ENCODE measurements at places on chromosomes 16 and 17. TPM values are rescaled to one million over a fixed set of nuclear protein-coding genes. Genes with fewer than 3 reads are reported as not detected.

Gene GP1BA
- polyA plus RNA-seq, result 0.04 TPM

Gene HBA1
- polyA plus RNA-seq, result 9.7 TPM

Gene TRIM72
- 0.05 TPM for polyA plus RNA-seq

Gene ZG16B
- 5.1 TPM for polyA plus RNA-seq

Gene SLX1A
- polyA plus RNA-seq, result 42.7 TPM

Gene RGS11
- polyA plus RNA-seq, result 6.9 TPM

Gene EXOC3L1
- 3.7 TPM for polyA plus RNA-seq

Gene MT1A
- polyA plus RNA-seq, result 244 TPM

Gene TMEM235
- not detected for polyA plus RNA-seq

Gene WFIKKN1
- 0.30 TPM for polyA plus RNA-seq

Gene ALOX15B
- 5.6 TPM for polyA plus RNA-seq

Gene PRAC2
- polyA plus RNA-seq, result 1.7 TPM

Gene CBX2
- 3.1 TPM for polyA plus RNA-seq

Gene CHST5
- 0.09 TPM for polyA plus RNA-seq

Gene SLC35G6
- polyA plus RNA-seq, result not detected

Gene PIRT
- 1.9 TPM for polyA plus RNA-seq

Gene HOXB9
- polyA plus RNA-seq, result 0.35 TPM

Gene ABR
- 53.9 TPM for polyA plus RNA-seq

Gene ZSCAN32
- polyA plus RNA-seq, result 13.7 TPM

Gene ZNF629
- 11.2 TPM for polyA plus RNA-seq

Gene ASPHD1
- polyA plus RNA-seq, result 1.1 TPM

Gene CACNG5
- polyA plus RNA-seq, result not detected

Gene TM4SF5
- 0.18 TPM for polyA plus RNA-seq

Gene RPS6KB1
- 13.2 TPM for polyA plus RNA-seq

Gene C16orf96
- 0.04 TPM for polyA plus RNA-seq

Gene KCNJ2
- 0.84 TPM for polyA plus RNA-seq
